Aorta (tissue), 5 donors: ENCODE measurements at places on chromosomes 4 and X. TPM values are rescaled to one million over a fixed set of nuclear protein-coding genes. Genes with fewer than 3 reads are reported as not detected.

GRCh38 chr4:74632634-74633033 is 161.7 kb downstream of the BTC start:
- no peak for DNase-seq

DNA sequence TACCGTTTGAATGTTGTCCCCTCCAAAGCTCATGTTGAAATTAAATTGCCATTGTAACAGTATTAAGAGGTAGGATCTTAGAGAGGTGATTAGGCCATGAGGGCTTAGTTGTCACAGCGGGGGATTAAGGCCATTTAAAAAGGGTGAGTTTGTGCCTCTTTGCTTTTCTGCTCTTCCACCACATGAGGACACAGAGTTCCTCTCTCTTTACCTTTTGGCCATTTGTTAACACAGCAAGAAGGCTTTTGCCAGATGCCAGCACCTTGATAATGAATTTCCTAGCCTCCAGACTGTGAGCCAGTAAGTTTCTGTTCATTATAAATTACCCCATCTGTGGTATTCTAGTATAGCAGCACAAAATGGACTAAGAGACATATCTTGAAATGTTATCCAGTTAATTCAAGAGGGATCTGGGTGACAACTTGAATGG is 7.8 kb upstream of the HERC3 start:
- no peak for DNase-seq

Gene SYN1
- 1.5 TPM for total RNA-seq

Gene SHISA3
- total RNA-seq = 5.5 TPM

Gene TCP11X2
- not detected for total RNA-seq
